ENCODE measurements at places on chromosomes 16 and 17.

GRCh38 chr17:66943484-66943883, 21.0 kb upstream of the CACNG4 start:
- DNase-seq, result no peak

- DNase-seq, result no peak
Measured at GRCh38 chr16:89102041-89102471, 8.4 kb downstream of the ACSF3 start.

DNA sequence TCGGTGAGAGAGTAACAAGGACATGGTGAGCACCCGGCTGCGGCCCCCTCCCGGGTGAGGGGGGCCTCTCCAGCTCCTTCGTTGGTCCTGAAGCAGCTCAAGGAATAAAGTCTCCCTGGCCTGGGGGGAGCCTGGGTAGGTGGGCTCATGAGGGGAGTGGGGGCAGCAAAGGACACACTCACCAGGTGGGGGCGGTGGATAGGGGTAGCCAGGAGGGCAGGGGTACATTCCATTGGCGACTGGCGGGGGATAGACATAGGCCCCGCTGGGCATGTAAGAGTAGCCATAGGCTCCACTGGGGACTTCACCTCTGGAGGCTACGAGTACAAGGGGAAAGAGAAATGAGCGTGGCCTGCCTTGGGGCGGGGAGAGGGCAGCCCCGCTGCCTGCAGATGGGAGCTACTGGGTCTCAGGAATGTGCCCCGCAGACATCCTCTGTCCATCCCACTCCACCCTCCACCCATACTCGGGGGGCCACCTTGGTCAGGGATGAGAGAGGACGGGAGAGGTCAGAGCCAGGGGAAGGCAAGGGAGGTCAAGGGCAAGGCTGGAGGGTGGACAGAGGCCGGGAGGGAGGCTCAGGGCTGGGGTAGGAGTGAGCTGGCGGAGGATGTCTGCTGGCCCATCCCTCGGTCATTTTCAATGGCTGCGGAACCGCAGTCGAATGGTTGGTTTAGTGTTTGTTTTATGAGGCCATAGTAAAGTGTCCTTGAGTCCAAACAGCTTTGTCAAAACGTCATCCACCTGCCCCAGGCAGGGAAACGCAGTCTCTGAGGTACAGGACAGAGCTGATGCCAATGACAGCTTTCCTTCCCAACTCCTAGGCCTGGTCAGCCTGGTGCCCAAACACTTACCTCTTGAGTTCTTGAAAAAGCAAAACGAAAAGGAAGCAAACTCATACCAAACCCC, 3.7 kb upstream of the UNC13D start:
- no peak for DNase-seq

- DNase-seq, result no peak
Measured at GRCh38 chr16:81633680-81634379, 145.3 kb upstream of the PLCG2 start.

DNA sequence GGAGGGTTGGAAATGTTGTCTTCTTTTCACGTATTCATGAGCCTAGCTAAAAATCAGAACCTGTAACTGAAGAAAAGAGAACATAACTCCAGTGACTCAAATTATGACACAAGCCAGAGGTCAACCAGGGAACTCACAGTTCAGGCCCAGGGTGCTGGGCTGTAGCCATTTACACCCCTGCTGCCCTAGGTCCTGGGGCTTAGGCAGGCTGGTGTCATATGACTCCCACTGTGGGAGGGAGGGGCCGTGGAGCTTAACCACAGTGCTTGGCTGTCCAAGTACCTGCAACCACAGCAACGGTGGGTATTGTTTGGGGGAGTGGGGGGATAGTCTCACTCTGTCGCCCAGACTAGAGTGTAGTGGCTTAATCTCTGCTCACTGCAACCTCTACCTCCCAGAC, 71.1 kb upstream of the AMZ2 start:
- no peak for DNase-seq

DNA sequence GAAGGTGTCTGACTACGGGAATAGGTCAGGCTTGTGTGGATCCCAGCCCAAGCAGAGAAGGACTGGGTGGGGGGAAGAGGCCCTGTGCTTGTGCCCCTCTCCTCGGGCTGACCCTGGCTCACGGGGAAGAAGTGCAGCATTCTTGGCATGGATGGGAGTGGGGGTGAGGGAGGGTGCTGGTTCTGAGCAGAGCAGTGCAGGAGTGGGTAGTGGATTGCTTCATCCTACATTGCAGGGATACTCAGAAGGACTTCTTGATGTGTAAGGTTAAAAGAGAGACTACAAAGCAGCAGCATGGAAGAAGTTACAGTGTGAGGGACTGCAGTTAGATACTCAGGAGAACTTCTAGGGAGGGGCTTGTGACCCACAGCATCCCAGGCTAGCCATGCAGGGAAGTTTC, 2.1 kb downstream of the ARHGAP23 start:
- no peak for DNase-seq

DNA sequence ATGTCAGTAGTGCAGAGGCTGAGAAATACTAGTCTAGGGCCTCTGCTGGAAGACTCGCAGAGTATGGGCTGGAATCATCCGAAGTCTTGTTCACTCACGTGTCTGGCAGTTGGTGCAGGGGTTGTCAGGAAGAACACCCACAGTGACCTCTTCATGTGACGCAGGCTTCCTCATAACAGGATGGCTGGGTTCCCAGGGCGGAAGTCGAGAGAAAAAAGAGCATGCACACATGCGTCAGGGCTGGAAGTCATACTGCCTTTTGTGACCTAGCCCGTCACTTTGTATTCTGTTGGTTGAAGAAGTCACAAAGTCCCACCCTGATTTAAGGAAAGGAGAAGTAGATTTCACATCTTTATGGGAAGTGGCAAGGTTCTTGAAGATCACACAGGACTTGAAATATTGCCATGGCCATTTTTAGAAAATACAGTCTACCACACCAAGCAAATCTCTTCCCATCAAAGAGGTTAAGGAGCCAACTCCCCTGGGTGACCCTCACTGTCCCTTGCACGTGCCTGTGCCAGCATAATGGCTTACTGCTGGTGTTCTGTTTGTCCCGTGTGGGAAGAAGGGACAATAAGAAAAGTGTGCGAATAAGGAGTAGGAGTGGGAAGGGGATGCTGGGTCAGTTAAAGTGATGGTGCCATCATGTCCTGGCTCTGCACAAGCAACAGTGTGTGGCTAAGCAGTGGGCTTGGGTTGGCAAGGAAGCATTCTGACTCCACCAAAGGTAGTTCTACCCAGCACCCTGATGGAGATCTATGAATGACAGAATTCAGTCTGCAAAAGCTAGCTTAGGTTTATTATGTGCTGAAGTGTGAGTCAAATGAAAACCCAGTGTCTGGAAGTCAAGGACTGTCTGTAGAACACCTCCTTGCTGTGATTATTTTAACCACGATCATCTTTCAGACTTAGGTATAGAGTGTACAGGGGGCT, 28.1 kb downstream of the HEATR3 start:
- DNase-seq, result no peak

All from D341Med (cell line).